ENCODE measurements at places on chromosomes 11 and 22.

- no peak for DNase-seq
Observed at GRCh38 chr11:131802440-131803115, 432.2 kb downstream of the NTM start.

DNA sequence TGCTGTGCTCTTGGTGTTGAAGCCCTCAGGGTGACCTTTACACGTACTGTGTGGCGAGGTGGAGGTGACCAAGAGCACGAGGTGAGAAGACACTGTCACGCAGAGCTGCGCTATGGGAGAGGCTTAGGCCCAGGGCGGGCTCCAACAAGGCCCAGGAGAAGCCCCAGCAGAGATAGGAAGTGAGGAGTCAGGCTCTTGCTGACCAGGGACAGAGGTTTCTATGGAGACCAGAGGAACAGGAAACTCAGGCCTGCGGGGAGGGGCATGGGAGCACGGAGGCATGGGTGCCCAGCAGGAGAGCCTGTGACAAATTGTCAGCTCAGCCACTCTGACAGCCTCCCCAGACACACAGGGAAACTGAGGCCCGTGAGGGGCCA is 15.8 kb downstream of the DGKZ start:
- no peak for DNase-seq

DNA sequence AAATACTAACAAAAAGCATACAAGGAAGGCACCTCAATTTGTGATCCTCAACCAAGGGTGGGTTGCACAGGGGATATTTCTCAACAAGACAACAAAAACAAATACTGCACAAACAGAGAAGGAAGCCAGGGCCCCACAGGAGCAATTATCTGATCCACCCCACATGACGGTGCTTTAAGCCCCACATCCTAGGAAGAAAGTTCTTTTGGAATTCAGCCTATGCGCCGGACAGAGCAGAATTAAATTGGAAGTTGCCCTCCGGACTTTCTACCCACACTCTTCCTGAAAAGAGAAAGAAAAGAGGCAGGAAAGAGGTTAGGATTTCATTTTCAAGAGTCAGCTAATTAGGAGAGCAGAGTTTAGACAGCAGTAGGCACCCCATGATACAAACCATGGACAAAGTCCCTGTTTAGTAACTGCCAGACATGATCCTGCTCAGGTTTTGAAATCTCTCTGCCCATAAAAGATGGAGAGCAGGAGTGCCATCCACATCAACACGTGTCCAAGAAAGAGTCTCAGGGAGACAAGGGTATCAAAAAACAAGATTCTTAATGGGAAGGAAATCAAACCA is 40.6 kb downstream of the OSBP start:
- no peak for DNase-seq

DNA sequence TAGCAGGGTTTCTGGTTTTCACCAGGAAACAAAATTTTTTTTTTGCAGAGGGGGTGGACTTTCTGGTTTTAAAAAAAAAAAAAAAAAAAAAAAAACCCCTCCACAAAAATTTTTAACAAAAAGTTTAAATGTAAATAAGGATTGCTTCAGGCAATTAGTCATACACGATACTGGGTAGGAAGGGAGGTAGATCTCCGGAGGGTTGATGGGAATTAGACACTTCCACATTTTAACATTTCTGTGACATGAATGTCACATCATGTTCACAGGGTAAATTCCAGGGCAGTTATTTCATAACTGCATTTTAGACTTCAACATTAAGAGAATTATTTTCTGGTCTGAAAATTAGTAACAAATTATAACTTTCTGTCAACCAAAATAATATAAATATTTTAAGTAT is 15.9 kb downstream of the NUP98 start:
- no peak for DNase-seq

DNA sequence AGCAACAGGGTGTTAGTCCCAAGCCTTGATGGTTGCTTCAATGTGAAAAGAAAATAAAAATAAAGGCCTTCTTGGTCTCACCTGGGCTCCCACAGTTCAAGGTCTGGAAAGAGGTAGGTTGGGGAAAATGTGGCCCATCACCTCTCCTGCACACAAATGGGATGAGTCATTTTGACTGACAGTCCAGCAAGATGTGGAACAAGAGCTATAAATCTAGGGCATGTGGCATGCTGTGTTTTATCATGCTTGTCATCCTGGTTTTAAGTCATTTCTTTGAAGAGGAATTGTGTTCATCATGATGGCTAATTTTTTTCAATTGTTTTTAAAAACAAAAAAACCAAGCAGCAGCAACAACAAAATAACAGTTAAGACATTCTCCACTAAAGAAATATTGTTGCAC is 503.7 kb downstream of the NTM start:
- no peak for DNase-seq

DNA sequence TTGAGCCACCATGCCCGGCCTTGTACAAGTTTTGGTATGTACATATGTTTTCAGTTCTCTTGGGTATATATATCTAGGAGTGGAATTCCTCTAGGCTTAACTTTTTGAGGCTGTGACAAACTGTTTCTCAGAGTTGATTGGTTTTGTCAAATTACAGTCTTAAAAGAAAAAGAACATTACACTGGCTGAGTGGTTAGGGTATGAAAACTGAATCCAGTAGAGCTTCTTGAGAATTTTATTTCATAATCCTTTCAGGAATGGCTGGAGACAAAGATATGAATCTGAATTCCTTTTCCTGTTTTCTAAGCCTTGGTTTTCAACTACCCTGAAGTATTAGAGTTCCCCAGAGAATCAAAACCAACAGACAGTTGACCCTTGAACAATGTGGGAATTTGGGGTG is 6.5 kb downstream of the METTL15 start:
- no peak for DNase-seq

GRCh38 chr11:61533401-61533800 is 24.9 kb downstream of the LRRC10B start:
- DNase-seq: no peak

All from tongue (tissue), 3 donors.